Stimulated activated CD8-positive, alpha-beta memory T cell treated with anti-CD3 and anti-CD28 coated beads, Interleukin-4, amount 100 ng/mL, for 4 hours (primary cell): ENCODE measurements at places on chromosomes 4 and X.
A peak's percentile ranks its signal among the peaks of the same experiment; 100 is the strongest.

- no peak for DNase-seq
These were observed 132.7 kb downstream of the PJA1 start for GRCh38 chrX:69032601-69033000.

DNA sequence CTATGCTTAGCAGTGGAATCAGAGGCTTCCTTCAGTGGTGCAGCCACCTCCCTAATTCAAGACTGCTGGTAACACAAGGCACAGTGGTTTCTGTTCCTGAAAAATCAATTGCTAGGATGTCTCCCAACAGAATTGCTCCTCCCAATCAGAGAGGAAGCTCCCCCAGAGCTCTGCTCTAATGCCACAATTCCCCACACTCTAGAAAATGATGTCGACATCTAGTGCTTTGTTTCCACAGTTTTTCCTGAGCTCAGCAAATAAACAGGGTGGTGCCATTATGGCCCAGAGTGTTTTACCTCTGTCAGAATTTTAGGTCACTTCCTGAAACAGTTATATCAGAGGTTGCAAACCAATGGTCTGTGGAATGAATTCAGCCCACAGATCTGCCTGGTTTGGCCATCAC lies 24.7 kb downstream of the TAB3 start:
- no peak for DNase-seq

DNA sequence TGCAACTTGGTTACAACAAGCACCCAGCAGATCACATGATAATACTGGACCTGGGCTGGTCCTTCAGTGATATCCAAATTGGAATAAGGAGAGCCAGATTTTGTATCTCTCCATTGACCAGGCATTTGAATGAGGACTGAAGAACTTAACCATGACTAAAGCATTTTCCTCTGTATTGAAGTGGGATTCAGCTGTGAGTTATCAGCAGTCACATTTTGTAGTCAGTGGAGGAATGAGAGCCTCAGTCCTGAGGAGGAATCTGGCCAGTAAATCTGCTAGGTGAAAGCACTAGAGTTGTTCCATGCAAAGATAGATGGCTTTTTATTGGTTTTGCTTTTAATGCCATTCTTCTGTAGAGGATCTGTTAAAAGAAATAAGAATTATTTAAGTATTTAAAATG lies 1506.0 kb downstream of the PCDH7 start:
- no peak for DNase-seq

GRCh38 chr4:88457307-88458103 lies 586 bp downstream of the HERC5 start:
- peak; percentile 6 for DNase-seq

DNA sequence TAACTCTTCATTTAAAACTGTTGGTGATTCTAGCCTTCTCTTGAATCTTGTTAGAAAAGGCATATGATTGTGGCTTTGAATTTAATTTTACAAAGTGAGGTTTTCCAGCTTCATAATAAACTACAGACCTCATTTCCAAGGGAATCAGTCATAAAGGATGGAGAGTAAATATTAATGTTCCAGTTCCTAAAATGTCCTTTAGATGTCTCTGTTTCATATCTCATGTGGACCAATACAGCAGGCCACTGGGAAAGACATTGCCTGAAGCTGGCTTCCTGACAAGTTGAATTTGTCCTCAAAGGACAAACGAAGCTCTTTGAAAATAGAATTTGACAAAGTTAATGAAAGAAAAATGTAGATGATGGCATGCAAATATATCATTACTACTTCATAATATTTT lies 125.4 kb downstream of the ZNF330 start:
- no peak for DNase-seq

GRCh38 chr4:83618431-83618830 lies 82.5 kb downstream of the GPAT3 start:
- DNase-seq: no peak

GRCh38 chr4:110514889-110515479 lies 39.0 kb downstream of the ENPEP start:
- no peak for DNase-seq

DNA sequence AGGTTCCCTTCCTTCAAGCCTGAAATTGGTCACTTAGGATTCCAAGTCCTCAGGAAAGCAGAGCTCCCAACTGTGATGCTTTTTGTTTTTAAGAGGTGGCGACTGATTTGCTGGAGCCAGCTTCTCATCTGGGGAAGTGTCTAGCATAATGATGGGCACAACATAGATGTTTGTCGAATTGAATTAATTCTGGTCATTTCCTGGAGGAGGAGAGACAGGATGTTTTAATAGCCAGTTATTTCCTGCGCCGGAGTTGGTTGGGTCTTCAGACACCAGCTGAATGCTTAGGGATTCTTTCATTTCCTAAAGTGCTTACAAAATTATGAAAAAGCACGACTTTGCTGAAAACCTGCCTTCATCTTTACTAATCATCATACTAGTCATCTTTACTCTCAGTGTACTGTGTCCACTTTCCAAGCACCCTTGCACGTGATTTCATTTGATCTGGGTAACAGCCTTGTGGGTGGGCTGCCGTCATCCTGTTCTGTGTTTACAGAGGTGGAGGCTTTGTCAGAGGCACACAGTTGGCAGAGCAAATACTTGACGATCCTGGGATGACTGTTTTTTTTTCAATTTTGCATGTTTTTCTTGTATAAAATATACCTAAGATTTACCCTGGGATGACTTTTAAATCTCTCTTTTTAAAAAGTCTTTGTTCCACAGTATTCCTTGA lies 49.5 kb downstream of the RGS12 start:
- no peak for DNase-seq

DNA sequence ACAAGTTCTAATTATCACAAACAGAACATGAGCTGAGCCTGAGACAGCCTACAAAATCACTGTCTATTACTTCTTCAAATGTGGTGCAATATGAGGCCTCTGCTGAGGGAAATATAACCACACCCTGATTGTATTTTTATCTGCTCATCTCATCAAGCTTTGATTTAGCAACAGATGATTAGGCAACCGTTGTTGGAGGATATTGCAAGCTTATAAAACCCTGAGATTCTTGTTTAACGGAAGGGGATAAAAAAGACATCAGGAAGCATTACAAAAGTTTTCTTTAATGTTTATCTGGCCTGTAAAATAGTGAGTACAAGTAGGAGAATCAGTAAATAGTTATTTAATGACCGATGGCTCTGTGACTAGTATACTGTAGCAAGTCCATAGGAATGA lies 108.5 kb downstream of the ZNF330 start:
- no peak for DNase-seq

DNA sequence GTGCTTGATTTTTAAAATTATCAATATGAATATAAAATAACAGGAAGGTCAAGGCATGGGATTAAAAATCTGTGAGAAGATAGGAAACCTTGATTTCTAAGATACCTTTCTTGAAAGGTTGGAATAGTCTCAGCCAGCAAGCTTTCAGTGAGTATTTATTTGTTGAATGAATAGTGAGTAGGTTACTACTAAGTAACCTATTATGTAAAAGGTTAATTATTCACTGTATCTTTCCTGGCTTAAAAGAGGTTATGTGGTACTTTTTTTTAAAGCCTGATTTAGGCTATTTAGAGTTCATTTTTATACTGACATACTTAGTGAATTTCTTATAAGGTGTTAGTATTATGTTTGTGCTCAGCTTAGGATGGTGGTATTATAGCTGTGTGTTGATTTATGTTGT lies 123.5 kb downstream of the PTPN13 start:
- no peak for DNase-seq

DNA sequence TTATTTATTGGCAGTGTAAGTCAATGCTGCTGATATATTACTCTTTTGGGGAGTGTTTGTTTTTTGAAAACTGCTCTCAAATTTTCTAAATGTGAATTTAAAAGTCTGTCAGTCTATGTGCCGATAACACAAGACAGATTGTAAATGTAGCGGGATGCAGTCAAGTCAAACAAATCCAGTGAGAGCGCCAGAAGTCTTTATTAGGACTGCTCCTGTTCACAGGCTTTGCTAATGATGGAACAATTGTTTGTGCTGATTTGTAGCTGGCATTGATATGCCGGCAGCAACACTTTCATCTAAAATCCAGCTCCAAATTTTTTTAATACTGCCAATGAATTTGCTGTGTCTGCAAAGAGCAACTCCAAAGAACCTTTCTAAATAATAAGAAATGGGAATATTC lies 78.7 kb upstream of the TET2 start:
- no peak for DNase-seq

DNA sequence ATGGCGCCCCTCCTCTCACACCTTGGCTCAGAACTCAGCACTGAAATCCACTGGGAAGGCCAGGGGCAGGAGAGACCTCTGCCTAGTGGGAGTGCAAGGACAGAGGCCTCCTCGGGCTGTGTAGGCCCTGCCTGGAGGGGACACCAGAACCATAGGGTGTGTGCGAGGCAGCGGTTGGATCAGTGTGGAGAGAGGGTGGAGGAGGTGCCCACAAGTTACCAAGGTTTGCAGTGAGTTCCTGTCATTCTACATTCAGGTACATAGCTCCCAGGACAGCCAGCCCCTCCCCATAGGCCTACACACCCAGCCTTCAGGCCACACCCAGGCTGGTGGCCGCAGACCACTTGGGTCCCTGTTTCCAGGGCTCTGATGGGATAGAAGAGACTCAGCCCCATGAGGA lies 19.2 kb upstream of the SPON2 start:
- DNase-seq: no peak

DNA sequence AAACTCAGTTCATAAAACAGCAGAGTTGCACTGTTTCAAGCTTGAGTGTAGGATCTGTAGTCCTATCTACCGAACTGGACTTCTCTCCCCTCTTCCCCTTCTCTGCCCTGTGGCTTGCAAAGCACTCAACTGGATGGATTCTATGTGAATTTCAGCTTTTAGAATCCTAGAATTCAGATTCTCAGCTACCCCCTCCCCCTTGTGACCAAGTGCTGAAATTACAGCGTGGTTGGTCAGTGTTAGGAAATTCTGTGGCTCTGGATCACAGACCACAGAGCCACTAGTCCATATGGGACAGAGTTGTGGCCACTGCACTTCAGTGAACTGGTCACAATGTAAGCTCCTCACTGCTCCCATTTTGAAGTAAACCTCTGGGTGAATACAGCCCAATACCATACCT lies 64.6 kb upstream of the TRPC5 start:
- DNase-seq: no peak

DNA sequence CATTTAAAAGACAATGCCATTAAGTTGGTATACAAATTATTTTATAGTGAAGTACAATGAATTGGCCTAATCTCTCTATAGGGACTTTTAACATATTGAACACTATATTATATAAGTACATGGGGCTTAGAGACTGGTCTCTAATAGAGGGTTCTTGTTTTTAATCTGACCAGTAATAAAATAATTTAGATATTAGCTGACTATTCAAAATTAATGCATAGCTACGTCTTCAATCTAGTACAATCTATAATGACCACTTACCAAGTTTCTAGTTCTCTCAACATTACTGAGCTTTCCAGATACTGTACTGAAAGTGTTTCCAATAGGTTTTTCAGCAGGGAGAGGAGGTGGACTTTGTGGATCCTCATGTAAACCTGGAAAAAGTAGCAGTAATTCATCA lies 59.6 kb downstream of the RPS3A start:
- no peak for DNase-seq

DNA sequence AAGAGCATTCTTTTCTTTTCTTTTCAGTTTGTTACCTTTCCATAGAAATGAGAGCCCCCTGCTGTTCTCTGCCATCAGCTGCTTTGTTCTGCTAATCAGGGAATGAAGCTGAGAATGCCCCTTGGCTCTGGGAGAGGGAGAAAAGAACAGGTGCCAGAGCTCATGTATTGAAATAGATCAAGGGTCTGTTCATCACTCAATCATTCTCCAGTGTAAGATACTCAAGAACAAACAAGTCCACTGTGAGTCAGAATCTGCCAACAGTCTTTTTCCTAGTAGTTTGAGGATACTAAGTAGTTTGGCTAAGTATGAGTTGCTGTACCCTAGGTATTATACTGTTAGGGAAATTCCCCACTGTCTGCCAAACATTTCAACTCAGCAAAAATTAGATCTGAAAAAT lies 144.3 kb downstream of the RTL3 start:
- DNase-seq: no peak

- no peak for DNase-seq
These were observed 689 bp downstream of the NR0B1 start for GRCh38 chrX:30308263-30309138.

- no peak for DNase-seq
These were observed 875 bp downstream of the LAP3 start for GRCh38 chr4:17577665-17578481.

- DNase-seq: no peak
These were observed 25.2 kb upstream of the BCLAF3 start for GRCh38 chrX:20015945-20016615.

GRCh38 chr4:73139991-73140390 lies 70.5 kb upstream of the COX18 start:
- DNase-seq: no peak

DNA sequence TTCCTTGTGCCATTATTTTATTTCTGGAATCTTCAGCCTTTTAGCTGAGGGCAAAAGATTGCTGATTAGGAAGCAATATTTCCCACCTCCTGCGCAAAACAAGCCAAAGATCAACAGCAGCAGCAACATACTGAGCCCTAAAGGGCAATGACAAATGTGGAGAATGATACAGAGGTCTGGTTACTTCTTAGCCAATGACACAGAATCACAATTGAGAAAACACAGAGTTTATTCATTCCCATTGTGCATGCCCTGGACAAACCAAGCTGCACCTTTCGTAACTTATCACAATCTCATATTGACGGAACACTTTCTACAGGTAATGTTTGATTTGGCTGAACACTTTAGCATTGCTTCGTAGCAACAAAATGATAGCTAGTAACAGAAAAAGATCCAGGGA lies 13.4 kb downstream of the F9 start:
- no peak for DNase-seq

DNA sequence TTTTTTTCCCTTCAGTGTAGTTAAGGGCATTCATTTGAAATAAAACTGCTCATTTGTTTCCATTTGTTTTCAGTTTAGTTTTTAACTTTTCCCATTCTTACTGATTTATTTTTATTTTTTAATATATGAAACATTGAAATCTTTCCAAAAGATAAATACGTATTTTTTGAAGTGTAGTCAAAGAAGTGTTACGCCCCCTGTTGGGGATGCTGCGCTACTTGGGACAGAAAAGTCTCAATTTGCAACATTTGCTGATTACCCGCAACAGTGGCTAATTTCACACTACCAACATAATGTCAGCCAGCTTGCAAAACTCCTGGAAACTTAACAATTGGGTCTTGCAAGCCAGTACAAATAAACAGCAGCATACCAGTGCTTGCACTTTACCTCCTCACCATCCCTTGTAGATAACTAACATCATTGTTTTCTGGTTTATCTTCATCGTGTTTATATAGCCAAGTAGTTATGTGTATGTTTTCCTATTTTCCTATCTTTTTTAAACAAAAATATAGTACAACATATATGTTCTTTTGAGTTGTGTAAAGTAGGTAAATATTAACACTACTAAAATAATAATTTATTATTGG lies 158.6 kb downstream of the STPG2 start:
- no peak for DNase-seq

GRCh38 chr4:71186566-71187403 lies 152.0 kb upstream of the SLC4A4 start:
- DNase-seq: no peak
